Fibroblast of lung (primary cell): ENCODE measurements at places on chromosomes 13 and 19.

- peak; percentile 69 for DNase-seq
Observed at GRCh38 chr13:109494925-109495369, 291.4 kb downstream of the IRS2 start.

DNA sequence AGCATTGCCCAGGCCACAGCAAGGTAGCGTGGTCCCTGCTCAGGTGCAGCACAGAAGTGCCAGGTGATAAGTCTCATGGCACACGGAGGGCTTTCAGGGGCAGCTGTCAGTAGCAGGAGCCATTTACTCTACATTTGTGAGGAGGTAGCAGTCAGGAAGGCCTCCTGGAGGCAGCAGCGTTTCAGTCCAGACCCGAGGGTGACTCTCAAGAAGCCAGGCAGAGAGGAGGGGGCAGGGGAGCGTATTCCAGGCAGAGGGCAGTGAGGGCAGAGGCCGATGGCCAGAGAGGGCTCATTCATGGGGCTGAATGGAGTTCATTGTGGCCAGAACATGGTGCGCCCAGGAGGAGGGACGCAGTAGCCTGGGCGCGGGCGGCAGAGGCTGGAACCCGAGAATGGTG lies 8.9 kb downstream of the PIAS4 start:
- DNase-seq: no peak

- no peak for DNase-seq
Observed at GRCh38 chr13:55345224-55345623, 1795.5 kb upstream of the PRR20A start.

GRCh38 chr13:108289819-108290218 lies 20.3 kb downstream of the TNFSF13B start:
- DNase-seq: no peak

GRCh38 chr13:46778095-46778494 lies 18.9 kb downstream of the ESD start:
- peak; percentile 29 for DNase-seq

- no peak for DNase-seq
Observed at GRCh38 chr13:36910545-36910944, 9.5 kb downstream of the SMAD9 start.

DNA sequence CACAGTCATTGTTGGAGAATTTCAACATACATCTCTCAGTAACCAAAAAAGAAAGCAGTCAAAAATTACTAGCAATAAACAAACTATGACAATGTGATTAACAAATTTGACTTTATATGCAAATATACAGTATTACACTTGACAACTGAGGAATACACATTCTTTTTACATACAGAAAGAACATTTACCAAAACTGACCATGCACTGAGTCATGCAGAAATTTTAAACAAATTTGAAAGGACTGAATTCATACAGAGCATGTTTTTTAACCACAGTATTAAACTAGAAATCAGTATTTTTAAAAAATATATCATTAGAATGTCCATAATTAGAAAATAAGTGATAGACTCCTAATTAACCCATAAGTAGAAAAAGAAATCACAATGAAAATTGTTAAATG lies 420.1 kb downstream of the TBC1D4 start:
- DNase-seq: no peak
